ENCODE measurements at places on chromosomes 7 and 10. TPM values are rescaled to one million over a fixed set of nuclear protein-coding genes. Genes with fewer than 3 reads are reported as not detected.

Gene FOXI2
- not detected for total RNA-seq

Gene PRKG1
- total RNA-seq, result not detected

Gene CYTH3
- total RNA-seq, result 1.2 TPM

Gene IGFBP1
- not detected for total RNA-seq

Gene AKR1D1
- not detected for total RNA-seq

Gene TMEM213
- not detected for total RNA-seq

Gene PNLIPRP1
- not detected for total RNA-seq

Gene NAT16
- total RNA-seq, result not detected

- no peak for DNase-seq
These were observed 11.7 kb downstream of the SLC39A12 start for GRCh38 chr10:17963431-17963830.

GRCh38 chr7:131265227-131265626, 62.4 kb upstream of the MKLN1 start:
- DNase-seq, result no peak

- DNase-seq, result no peak
These were observed 5.7 kb upstream of the TAS2R40 start for GRCh38 chr7:143216151-143216550.

- DNase-seq, result no peak
These were observed 124.1 kb upstream of the FERD3L start for GRCh38 chr7:19269301-19269700.

DNA sequence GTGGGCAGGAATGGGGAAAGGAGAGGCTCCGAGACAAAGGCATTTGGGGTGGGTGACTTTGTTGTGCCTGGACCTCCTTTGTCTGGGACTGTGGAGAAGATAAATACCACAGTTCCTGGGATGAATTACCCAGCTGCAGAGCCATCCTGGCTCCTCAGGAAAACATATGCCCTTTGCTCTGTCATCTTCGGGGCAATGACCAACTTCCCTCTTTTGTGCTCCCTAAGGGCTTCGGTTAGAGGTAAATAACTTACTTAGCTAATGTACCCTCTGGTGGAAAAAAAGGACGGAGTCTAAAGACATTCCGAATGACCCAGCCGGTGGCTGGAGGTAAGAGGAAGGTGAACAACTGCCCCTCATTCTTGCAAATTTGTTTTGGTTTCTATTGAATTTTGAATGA, 345.7 kb downstream of the GATA3 start:
- DNase-seq, result no peak

GRCh38 chr7:75055155-75055554, 18.4 kb downstream of the RCC1L start:
- no peak for DNase-seq

GRCh38 chr7:102220960-102221800, 65.5 kb upstream of the SH2B2 start:
- DNase-seq, result no peak

DNA sequence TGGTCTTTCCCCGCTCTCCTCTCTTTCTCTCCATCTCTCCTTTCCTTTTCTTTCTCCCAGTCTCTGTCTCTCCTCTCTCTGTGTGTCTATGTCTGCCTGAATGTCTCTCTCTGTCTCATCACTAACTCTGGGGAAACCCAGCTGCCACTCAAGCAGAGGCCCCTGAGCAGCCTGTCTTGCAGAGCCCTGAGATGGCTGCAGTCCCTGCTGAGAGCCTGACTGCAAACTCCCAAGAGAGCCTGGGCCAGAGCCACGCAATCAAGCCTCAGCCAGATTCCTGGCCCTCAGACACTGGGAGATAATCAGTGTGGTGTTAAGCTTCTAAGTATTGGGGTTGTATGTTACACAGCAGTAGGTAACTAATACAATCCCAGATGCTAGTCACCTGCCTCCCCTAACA, 91.5 kb downstream of the PAXIP1 start:
- DNase-seq, result no peak

GRCh38 chr10:87053111-87053510, 33.0 kb downstream of the FAM25A start:
- no peak for DNase-seq

GRCh38 chr10:28298951-28299350, 3.9 kb downstream of the MPP7 start:
- no peak for DNase-seq

DNA sequence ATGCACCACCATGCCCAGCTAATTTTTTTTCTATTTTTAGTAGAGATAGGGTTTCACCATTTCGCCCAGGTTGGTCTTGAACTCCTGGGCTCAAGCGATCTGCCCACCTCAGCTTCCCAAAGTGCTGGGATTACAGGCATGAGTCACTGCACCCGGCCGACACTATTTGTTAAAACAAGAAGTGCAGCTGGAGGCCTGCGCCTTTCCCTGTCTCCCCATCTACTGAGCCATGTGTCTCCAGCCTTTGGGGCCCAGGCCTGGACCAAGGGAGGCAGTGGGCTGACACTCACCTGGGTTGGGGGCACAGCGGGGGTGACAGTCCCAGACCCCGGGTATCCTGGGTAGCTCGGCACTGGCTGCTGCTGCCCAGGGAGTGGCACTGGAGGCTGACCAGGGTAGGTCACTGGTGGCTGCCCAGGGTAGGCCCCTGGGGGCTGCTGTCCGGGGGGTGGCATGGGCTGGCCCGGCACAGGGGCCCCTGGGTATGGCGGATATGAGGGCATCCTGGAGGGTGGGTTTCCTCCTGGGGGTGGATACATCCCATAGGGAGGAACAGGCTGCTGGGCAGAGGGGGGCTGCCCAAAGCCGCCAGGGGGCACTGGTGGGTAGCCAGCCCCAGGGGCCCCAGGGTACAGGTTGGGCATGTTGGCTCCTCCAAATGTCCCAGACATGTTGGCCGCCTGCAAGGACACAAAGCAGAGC, 36.3 kb downstream of the PLAC9 start:
- no peak for DNase-seq

GRCh38 chr10:13801156-13801906, 214.6 kb downstream of the PRPF18 start:
- no peak for DNase-seq

DNA sequence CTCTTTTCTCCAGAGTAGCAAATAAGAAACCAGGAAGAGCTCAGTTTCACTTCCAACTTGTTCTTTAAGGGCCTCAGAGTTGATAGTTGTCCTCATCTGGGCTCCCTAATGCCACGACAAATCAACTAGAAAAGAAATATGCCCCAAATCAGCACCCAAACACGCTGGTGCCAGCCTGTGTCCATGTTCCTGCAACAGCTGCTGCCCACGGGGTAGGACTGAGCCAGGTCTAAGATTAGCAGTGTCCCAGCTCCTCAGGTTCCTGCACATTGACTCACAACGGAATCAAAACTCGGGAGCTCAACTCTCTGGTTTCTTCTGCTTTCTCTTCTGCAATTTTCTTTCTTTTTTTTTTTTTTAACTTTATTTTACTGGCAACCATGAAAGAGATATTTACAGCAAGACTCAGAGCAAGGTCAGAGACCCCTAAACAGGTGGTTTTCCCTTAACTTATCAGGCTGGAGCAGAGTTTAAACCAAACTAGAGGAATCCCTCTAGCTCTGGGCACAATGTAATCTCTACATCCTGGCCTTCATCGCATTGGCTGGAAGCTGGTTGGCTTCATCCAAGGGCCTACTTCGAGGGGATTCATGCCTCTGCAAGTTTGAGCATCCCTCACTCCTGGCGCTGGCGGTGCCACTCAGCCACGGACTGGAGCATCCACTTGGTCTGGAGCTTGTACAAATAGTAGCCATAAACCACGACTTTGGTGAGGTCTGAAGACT, 126.1 kb downstream of the PFKFB3 start:
- no peak for DNase-seq

DNA sequence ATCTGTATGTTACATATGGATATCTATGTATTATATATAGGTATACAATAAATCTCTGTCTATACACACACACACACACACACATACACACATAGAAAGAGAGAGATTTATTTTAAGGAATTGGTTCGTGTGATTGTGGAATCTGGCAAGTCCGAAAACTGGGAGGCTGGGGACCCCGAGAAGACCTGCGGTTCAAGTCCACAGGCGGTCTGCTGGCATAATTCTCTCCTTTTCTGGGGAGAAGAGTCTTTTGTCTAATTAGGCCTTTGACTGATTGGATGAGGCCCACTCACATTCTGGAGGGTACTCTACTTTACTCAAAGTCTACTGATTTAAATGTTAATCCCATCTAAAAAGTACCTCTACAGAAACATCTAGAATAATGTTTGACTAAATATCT, 65.1 kb downstream of the PAPSS2 start:
- DNase-seq, result no peak

DNA sequence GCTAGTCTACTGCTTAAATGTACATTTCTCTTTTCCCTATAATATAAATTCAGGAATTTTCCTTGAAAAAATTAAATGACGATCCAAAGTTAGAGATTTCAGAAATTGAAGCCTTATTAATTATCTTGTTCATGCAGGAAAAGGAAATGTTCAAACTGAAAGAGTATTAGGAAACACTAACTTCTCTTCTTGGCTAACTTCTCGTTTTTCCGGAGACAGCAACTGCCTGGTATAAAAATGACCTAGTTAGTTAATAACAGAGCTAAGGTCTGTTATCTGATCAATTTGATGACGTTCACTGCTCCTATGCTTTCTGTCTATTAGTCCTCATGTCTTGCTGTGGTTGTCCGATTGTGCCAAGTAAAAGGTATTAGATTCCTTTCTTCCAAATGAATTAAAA, 212.5 kb downstream of the DGKB start:
- no peak for DNase-seq

DNA sequence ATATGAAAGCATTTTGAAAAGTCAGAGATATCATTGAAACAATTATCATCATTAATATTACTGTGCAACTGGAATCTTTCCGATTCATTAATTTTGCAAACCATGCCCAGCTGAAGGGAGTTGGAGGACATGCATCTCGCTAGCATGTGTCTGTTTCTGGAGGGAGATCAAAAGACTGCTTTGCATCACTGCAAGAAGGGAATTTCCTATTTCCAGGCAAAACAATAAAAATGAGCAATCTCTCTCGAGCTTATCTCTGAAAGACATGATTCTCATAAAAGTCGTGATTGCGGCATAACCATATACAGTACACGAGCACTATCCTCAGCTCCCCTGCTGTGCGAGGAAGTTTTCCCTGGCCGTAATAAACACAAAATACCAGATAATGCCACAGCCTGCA, 607.6 kb upstream of the DPP6 start:
- DNase-seq, result no peak

DNA sequence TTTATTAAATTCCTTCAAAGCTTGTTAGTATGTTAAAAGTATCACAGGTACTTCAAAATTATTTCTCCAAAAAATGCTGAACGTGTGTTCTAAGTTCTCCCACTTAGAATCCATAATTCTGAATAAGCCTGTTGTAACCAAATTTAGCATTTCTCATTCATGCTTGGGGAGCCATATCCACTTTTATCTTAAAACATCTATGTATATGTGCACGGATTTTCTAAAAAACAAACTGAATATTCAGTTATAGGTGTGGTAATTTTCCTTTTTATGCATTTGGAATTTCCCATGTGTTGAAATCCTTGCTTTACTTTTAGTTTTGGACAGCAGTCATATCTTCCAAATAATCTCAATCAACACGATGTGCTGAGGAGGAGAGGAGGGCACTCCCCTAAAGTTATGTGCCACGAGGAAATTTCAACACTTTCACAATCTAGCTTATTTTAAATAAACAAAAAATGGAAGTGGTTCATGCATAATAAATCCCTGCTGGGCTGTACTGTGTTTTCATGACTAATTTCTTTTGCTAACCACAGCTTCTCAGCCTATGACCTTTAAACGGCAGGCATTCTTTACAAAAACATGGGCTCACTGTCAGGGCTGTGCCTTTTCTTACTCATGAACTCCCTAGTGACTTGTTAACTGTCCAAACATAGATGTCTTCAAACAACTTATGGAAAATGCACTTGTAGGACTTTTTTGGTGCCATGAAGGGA, 380.3 kb upstream of the SEMA3C start:
- DNase-seq, result no peak

- DNase-seq, result no peak
These were observed 167.8 kb upstream of the SEMA3A start for GRCh38 chr7:84362360-84362759.

DNA sequence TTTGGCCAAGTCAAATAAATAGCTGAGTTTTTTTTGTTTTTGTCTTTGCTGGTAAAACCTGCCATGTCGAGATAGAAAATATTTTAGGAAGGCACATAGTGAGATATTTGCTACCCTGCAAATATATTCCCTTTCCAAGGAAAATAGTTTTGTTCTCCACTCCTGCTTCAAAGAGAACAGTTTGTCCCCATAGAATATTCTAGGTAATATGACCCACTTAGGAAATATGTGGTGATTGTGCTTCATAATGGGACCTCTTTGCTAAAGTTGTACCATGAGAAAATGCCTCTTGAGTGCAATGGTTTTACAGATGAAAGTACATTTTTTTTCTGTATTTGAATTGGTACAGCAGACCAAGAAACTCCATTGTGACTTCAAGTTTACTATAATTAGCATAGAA, 41.6 kb downstream of the SMNDC1 start:
- DNase-seq, result no peak

DNA sequence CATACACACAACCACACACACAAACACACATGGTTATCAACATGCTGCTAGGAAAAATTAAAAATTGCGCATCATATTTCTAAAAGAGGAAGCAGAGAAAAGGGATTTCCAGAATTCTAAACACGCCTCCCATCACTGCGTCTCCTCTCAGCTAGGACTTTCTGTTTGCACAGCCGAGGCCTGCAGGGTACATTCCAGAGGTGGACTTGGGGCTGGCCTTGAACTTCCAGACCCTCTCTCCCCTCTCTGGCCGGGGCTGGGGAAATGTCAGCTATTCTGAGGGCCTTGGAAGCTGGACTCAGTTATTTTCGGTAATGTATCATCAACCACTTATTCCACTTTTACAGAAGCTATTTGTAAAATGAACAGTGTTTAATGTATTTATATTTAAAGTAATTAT, 168.7 kb downstream of the GALNT17 start:
- DNase-seq, result no peak

- DNase-seq, result no peak
These were observed 54.2 kb upstream of the SVIL start for GRCh38 chr10:29689001-29689400.

Data from activated T-helper 2 cell treated with anti-CD3 and anti-CD28 coated beads, Interferon-gamma antibody, Interleukin-2, Interleukin-4, amounts not matched to agents 10 μg/mL and 5 μg/mL and 100 μg/mL, durations not matched to agents 14 hours and 24 hours and 36 hours (primary cell).